ENCODE measurements at places on chromosomes 5 and 9.

DNA sequence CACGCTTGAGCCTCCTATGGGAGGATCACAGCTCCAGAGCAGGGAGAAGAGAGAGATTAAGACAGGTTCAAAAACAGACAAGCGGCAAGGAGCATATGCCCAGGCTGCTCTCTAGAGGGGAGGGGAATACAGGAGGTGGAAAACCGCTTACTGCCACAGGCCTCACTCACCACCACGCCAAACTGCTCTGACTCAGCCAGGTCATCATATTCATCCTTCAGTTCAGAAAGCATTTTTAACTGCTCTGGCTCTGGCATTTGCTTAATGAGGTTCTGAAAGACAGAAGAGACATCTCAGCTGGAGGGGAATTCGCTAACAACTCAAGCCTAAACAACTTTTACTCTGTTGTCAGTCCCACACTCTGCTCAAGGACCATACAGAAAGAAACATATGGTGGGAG, 40.1 kb downstream of the PCDHGC5 start:
- peak; percentile 66 for DNase-seq

DNA sequence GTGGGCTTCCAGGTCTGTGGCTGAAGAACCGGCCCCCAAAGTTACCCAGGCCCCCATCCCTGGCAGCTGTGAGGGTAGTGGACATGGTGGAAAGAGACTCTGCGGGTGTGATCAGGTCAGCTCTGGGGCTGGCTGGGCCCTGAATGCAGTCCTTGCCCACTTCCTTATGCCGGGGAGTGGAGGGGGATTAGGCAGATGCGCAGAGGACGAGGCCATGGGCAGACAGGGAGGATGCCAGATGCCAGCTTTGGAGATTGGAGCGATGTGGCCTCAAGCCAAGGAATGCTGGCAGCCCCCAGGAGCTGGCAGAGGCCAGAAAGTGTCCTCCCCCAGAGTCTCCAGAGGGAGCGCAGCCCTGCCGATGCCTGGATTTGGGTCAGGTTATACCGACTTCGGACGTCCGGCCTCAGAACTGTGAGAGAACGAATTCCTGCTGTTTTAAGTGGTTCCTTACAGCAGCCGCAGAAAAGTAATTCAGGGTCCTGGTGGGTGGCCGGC, 69.8 kb downstream of the ADAMTS2 start:
- no peak for DNase-seq

DNA sequence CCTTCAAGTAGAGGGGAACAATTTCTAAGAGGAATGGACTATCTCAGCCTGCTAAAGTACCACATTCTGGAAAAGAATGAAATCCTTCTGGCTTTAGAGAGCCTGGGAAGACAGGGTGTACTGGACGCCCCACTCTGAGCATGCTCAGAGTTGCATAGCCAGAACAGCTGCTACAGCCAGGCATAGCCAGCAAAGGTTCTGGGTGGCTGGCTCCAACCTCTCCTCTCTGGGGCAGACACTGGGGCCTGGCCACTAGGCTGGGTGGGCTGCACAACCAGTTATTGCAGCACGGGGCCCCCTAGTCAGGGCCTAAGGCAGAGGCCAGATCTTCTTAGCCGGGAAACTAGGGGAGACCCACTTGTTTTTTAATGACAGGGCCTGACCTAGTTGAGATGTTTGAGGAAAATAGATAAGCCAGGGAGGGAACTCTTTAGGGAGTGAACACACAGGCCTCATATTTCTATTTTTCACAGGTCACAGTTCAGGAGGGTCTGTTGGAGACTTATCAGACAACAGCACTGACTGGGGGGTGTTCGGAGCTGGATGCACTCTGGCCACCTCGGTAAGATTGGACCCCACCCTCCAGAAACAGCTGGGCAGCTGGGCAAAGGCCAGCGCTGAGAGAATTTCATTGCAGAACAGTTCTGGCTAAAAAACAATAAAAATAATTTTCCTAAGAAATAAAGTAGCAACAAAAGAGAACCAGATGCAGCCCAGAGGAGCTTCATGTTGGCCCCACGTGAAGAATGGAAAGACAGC, 142.9 kb downstream of the LPAR1 start:
- DNase-seq = peak; percentile 22

- DNase-seq = no peak
These were observed 9.4 kb upstream of the RPS14 start for GRCh38 chr5:150458802-150459557.

GRCh38 chr9:86836797-86837196, 110.5 kb downstream of the GAS1 start:
- no peak for DNase-seq

- no peak for DNase-seq
These were observed 56.9 kb upstream of the SMIM23 start for GRCh38 chr5:171728686-171729085.

DNA sequence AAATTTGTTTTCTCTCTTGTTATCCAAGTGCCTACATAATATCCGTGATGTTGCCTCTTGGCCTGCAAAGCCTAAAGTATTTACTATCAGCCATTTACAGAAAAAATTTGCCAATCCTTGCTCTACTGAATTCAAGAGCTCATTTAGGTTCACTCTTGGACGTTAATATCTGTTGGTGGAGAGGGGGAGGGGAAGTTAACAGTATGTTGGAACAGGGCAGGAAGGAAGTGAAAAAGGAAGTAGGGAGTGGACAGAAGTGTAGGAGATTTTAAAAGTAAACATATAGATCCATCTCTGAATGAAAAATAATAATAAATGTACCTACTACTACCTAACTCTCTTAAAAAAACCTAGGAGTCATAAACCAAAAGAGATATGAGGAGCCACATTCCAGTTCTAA, 32.8 kb downstream of the ZNF608 start:
- no peak for DNase-seq

DNA sequence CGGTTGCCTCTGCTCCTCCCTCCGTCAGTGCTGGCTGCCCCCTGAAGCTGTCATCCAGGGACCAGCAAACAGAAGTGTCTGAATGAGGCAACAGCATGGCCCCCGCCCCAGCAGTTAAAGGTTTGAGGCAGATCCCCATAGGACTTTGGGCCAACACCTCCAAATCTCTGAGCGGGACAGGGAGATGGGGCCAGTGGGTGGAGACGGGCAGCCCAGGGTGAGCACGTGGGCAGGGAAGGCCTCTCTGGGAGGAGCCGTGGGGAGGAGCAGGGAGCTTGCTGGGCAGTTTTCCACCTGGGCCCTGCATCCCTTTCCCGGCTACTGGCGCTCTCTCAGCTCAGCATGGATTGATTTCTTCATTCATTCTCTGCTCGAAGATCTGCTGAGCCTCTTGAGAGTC, 39.1 kb upstream of the NOTCH1 start:
- no peak for DNase-seq

DNA sequence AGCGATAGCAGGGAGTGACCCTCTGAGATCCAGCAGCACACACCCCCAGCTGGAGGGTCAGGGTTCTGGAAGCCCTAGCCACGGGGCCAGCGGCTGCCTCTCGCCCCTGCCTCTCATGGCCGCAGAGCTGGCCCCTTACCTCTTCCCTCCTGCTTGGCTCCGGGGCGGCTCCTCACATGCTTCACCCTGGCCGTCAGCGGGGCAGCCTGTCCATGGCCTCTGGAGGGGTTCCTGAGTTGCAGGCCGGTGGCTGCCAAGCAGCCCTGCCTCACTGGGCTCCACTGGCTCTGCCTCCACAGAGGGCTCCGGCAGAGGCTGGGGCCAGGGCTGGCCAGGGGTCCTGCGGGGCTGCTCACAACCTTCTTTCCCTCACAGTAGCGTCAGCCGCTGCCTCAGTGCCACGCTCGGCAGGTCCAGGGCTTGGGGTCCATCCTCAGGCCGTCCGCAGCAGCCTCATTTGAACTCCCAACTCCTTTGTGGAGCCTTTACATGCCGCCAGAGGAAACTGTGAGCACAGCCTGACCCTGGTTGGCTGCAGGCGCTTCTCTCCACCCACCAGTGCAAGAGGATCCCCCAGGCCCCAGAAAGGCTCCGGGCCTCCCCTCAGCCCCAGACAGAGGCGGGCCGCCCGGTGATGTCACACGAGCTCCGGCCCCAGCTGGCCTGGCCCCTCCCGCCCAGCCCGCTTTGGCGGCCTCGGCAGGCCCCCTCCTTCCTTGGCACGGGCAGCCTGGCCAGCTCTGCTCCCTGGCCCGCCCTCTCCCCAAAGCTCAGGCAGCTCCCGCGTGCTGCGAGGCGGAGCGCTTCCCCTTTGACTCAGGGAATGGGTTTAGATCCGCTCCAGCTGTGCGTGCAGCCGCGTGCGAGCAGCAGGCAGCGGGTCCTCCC, at the start of gene ANGPTL2:
Gene ANGPTL2 (minus strand): TSS at position 460 of the 888 bp plus-strand sequence. CDS start 13,904 bp downstream, outside the sequence.
- peak; percentile 89 for DNase-seq

GRCh38 chr9:78292026-78292425, 4.9 kb upstream of the PSAT1 start:
- no peak for DNase-seq

DNA sequence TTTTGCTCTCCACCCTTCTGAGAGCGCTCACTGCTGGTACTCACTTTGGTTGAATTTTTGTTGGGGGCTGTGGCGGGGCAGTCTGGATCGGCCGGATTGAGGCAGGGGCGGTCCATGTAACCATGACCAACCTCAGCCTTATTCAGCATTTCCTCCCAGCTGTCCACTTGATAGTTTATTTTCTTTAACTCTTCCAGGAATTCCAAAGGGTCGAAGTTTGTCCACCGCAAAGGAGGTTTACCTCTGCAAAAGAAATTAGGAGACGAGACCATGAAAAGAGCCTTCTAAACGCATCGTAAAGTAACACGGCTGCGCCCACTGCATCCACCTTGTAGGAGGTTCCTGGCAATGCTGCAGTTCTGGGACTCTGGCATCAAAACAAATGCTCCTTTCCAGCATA, 36.4 kb downstream of the PTCH1 start:
- DNase-seq = no peak

DNA sequence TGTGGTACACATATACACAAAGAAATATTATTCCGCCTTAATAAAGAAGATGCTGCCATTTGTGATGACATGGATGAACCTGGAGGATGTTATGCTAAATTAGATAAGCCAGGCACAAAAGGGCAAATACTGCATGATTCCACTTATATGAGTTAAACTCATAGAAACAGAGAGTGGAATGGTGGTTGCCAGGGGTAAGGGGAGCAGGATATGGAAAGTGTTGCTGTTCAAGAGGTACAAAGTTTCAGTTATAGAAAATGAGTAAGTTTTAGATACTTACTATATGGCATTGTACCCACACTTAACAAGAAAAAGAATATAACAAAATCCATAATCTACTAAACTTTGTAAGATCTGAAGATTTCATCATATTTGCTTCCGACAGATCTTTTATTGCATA, 252.2 kb downstream of the SYK start:
- DNase-seq = no peak

GRCh38 chr5:131180407-131180806, 9.7 kb downstream of the LYRM7 start:
- no peak for DNase-seq

GRCh38 chr5:91950328-91950727, 567.2 kb upstream of the ARRDC3 start:
- no peak for DNase-seq

GRCh38 chr5:67027171-67027570, 169.4 kb downstream of the CD180 start:
- no peak for DNase-seq

- no peak for DNase-seq
These were observed 157.1 kb downstream of the OLFM1 start for GRCh38 chr9:135244271-135245221.

DNA sequence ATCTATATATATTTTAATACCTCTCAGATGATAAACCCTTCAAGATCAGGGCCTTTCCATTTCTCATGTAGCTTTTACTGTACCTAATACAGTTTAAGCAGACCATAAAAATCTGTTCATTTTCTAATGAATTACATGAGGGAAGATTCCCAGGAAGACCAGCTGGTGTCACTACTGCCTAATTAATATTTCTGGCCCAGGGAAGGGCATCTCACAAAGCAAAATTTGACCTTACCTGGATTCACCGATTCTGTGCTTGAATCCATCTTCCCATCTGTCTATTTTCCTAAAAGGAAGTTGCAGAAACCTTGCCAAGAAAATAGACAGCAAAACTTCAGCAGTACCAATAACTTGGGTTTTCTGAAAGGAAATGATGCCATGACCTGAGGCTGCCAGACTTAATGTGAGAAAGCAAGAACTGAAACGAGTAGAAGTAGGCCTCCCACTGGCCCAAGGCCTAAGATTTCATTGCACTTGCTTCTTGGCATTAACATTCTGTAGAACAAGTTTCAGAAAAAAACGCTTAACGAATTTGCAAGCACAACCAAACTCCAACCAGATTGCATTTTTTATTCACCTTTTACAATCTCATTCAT, 83.0 kb upstream of the GLIS3 start:
- DNase-seq = peak; percentile 15

DNA sequence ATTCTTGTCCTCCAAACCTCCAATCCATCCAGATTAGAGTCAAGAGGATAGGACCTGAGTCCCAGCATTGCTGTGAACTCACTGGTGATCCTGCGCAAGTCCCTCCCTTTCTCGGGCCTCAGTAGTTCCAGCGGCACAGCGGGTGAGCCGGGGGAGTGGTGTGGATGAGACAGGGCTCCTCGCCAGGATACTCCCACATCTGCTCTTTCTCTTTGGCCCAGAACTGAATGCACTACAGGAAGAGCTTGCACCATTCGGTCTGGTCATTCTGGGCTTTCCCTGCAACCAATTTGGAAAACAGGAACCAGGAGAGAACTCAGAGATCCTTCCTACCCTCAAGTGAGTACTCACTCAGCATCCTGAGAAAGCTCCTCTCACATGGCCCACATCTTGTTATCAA, 6.3 kb downstream of the GPX3 start:
- no peak for DNase-seq

GRCh38 chr9:38720083-38720745, at the start of gene FAM240B:
Gene FAM240B, minus strand, starts transcription at chr9:38720133. Its CDS starts 16,134 bp downstream, at chr9:38703999.
- peak; percentile 60 for DNase-seq

DNA sequence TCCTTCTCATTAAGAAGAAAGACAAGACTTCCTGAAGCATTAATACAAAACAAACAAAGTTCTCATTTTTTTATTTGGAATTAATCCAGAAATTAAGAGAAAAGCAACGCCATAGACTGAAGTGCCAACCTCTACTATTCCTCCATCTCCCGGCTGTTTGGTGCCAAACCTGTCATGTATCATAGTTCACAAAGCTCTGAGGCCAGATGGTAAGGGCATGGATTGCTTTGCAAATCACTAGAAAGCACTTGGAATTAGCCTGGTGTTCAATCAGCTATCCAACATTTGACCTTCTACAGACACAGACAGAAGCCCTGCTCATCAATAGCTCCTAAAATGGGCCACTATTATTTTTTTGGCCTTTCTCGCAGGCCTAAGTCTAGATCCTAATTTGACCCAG, 33.8 kb downstream of the HTR1A start:
- no peak for DNase-seq

GRCh38 chr5:95393279-95393678, 2.1 kb downstream of the FAM81B start:
- no peak for DNase-seq

GRCh38 chr9:128169925-128170324, 9.9 kb downstream of the BBLN start:
- no peak for DNase-seq

GRCh38 chr5:137679195-137679594, 56.7 kb downstream of the KLHL3 start:
- no peak for DNase-seq

- DNase-seq = no peak
These were observed 27.6 kb upstream of the LTC4S start for GRCh38 chr5:179766021-179766725.

DNA sequence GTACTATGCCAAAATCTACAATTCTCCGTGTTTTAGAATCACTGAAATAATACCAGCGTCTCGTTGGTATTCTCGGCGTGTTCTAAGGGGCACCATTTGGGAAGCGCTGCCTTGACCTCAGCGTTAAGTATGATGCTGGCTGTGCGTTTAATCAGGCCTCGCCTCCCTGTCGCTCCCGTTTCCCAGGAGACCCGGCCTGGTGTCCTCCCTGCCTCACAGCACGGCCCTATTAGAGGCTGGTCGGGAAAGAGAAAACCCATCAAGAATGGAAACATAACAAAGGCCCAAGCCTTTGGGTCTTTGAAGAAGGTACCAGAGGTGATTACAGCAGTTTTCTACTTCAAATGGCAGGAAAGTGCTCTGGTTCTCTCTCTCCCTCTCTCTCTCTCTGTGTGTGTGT, 30.0 kb downstream of the GFPT2 start:
- no peak for DNase-seq
